ENCODE measurements at places on chromosomes 16 and 17.

DNA sequence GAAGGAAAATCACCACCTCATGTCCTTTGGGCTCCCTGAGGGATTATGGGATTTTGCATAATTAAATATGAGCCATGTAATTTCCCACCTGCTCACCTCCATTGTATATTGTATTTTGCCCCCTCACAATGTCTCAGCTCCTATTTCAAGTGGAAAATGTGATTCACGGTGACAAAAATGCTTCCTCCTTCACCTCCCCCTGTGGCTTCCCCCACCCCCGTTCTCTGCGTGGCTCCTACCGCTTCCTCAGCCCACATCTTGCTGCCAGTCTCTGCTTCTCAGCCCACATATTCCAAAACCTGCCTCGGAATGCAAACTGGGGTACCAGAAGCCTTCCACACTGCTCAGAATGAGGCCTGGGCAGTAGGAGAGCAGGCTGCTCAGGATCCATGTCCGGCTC is 394.5 kb upstream of the C16orf82 start:
- DNase-seq, result no peak

DNA sequence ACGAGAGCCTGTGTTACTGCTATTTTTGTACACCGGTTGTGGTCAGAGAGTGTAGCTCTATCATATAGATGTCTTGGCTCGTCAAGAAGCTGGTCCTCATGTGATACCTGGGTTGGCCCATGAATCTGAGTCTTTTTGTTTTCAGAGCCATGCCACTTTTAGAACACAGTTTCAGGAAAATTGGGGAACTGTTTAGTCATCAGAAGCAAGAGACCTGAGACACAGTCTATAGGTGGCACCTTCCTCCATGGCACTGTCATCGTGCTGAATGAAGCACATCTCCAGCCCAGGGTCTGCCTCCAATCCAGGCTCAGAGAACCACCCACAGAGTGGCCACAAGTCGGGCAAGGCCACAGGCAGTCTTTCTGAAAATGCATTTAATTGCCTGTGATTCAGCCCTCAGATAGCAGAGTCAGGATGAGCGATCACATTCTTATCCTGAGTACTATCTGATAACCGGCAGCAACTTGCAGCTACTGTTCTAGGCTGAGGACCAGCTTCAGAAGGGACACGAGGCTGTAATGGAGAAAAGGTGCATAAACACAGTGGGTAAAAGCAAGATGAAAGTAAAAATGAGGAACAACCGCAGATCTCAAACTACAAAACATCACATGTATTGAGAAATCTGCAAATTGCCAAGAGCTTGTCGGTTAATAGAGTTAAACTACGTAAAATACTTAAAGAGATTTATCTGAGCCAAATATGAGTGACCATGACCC is 14.2 kb upstream of the HAPSTR1 start:
- no peak for DNase-seq

DNA sequence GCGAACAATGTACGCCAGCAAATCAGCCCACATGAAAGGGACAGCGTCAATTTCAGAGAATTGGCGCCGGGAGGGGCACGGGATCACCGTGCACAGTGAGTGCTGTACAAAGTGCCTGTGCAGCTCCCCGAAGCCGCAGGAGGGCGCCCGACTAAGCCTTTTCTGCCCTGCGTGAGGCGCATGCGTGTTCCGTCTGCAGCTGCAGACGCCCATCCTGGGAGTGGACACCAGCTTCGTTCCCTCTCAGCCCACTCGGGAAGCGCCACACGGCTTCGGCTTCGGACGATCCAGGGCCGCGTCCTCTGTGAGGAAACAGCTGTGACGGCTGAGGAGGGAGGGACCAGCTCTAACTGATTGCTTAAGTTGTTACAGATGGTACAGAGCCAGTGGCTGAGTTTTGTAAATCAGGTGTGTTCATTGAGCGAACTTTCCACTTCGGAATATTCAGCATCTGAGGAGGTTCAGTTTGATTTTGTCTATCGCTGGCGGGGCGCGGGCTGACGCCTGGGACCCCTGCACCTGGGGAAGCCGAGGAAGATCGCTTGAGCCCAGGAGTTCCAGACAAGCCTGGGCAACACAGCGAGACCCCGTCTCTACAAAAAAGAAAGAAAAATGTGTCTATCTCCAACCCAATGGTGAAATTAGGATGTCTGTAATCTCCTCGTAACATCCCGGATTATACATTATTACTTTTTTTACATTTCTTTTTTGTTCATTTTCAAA is 15.4 kb upstream of the ZNF287 start:
- DNase-seq, result peak; percentile 88

- DNase-seq, result no peak
These were observed 76.3 kb downstream of the USP31 start for GRCh38 chr16:23072769-23073549.

DNA sequence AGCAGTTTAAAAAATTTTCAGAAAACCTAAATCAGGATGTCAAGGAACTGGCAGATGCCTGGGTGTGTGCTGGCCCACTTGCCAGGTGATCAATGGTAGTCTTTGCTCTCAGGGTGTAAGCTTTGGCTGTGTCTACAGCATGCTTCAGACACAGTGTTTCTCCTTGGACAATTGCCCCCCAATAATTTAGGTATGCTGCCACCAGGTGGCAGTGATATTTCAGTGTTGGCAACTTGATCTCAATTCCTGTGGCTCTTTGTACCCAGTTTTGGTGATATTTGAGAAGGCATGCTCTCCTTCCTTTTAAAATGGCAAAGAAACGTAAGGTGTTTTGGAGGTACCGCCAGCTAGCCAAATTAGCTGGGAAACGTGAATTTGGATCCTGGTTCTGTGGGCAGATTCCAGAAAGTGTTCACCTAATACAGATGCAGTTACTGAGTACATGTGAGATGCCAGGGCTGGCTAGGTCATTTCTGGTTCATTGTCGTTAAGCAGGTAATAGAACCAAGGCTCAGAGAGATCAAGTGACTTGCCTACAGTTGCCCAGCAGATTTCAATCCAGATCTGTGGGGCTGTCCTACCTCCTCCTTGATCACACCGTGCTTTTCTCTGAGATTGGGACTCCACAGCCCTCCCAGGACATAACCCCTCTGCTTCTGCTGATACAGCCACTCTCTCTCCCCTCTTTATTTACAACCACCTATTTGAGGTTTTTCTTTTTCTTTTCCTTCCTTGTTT is 155.6 kb upstream of the PLCG2 start:
- DNase-seq, result peak; percentile 39

Measured in activated CD4-positive, alpha-beta T cell treated with anti-CD3 and anti-CD28 coated beads for 1 hour (primary cell).